ENCODE measurements at places on chromosomes 4 and X.

GRCh38 chrX:100685284-100685996 lies 41.4 kb downstream of the SRPX2 start:
- DNase-seq, result peak; percentile 49

GRCh38 chr4:144645102-144645630 lies 790 bp upstream of the HHIP start:
- no peak for DNase-seq

- no peak for DNase-seq
Observed at GRCh38 chrX:41300758-41301437, 33.1 kb upstream of the DDX3X start.

GRCh38 chr4:52057196-52057595 lies 6.1 kb downstream of the SPATA18 start:
- no peak for DNase-seq

- DNase-seq, result no peak
Observed at GRCh38 chrX:50768801-50769200, 45.2 kb downstream of the SHROOM4 start.

GRCh38 chr4:82123934-82124333 lies 249.9 kb downstream of the HNRNPD start:
- peak; percentile 1 for DNase-seq

DNA sequence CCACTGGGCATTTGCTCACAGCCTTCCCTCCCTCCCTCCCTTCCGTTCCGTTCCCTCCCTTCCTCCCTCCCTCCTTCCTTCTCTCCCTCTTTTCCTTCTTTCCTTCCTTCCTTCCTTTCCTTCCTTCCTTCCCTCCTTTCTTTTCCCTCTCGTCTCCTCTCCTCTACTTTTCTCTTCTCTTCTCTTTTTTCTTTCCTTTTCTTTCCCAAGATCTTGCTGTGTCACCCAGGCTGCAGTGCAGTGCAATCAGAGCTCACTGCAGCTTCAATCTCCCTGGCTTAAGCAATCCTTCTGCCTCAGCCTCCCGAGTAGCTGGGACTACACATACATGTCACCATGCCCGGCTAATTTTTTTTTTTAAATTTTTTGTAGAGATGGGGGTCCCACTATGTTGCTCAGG lies 26.7 kb upstream of the ING2 start:
- no peak for DNase-seq

DNA sequence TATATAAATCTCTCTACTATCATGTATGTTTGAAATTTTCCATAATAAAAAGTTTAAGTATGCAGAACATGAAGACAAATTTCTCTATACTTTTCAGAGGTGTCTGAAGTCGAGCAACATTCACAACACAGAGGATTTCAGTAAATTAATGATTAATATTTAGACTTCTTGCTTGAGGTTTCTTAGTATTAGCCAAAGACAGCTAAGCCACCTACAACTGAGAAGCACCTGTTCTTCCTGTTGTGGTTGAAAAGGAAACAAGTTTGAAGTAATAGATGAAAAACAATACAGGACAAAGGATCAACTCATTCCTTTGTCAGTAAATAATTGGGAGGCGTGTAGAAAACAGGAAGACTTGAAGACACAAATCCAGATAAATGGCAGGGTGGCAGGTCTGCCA lies 21.1 kb downstream of the SCML1 start:
- no peak for DNase-seq

DNA sequence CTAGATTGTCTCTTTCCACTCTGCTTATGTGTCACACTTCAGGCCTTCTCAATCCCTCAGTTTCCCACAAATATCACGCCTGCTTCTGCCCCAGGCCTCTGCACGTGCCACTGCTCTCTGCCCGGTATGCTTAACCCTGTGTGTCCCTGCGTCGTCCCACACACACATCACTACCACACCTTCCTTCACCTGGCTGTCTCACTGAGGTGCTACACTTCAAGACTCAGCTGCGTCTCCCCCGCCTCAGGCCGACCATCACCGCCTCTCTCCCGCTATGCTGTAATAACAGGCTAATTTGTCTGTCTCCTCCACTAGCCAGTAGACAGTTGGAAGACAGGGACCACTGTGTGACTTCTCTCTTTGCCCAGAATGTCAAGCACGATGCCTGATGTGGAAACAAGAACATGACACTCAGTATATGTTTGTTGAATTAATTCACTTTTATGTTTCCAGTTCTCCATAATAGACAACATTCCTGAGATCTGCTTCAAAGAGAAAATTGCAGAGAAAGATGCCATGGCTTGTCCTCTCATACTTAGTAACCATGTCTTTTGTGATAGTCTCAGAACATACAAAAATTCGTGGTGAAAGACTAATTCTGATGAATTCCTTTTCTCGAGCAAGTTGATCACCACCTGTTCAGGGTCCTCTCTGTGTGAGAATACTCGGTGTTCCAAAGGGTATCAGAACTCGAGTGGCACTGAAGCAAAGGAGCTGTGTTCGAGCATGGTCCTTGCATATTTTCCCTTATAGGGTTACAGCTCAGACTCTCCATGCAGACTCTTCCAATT lies 54.2 kb downstream of the AFAP1 start:
- no peak for DNase-seq

- no peak for DNase-seq
Observed at GRCh38 chr4:107151173-107151572, 115.1 kb upstream of the DKK2 start.

- no peak for DNase-seq
Observed at GRCh38 chrX:34879886-34880285, 62.7 kb upstream of the FAM47B start.

- DNase-seq, result no peak
Observed at GRCh38 chr4:181289198-181289597, 954.0 kb upstream of the TENM3 start.

DNA sequence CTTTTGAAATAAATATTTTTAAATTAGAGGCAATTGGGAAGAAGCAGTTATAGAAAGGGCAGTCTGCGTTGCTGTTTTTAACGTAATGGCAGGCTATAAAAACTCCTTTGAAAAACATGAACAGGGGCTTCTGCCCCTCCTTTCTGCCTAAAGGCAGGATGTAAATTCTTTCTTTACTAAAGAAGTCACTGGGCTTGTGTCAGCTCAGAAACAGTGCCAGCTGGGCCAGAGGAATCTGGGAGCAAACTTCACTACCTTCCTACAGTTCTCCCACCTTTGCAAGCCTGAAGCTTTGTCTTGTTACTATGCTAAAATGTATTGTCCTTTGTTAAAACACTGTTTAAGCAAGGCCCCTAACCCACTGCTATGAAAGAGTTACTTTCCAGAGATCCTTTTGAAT lies 1664.8 kb downstream of the RPA4 start:
- DNase-seq, result no peak

DNA sequence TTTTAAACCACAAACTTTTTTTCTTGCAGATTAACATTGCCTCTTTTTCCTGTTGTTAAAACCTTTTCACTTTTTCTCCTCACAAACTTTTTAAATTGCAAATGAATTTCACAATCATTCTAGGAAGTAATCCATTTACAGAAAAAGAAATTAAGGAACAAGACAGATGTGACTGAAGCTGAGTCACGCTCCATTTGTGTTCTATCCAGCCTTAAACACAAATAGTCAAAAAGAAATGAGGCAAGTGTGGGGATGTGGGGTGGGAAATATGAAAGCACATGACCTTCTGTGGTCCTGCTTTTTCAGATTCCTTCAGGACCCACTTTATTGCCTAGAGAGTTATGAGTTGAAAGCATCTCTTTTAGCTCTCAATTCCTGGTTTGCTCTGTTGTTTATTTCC lies 197.0 kb downstream of the ADGRL3 start:
- no peak for DNase-seq

DNA sequence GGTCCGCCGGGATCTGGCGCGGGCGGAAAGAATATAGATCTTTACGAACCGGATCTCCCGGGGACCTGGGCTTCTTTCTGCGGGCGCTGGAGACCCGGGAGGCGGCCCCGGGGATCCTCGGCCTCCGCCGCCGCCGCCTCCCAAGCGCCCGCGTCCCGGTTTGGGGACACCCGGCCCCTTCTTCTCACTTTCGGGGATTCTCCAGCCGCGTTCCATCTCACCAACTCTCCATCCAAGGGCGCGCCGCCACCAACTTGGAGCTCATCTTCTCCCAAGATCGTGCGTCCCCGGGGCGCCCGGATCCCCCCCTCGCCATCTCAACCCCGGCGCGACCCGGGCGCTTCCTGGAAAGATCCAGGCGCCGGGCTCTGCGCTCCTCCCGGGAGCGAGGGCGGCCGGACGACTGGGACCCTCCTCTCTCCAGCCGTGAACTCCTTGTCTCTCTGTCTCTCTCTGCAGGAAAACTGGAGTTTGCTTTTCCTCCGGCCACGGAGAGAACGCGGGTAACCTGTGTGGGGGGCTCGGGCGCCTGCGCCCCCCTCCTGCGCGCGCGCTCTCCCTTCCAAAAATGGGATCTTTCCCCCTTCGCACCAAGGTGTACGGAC lies 482 bp upstream of the SHOX start:
- no peak for DNase-seq

DNA sequence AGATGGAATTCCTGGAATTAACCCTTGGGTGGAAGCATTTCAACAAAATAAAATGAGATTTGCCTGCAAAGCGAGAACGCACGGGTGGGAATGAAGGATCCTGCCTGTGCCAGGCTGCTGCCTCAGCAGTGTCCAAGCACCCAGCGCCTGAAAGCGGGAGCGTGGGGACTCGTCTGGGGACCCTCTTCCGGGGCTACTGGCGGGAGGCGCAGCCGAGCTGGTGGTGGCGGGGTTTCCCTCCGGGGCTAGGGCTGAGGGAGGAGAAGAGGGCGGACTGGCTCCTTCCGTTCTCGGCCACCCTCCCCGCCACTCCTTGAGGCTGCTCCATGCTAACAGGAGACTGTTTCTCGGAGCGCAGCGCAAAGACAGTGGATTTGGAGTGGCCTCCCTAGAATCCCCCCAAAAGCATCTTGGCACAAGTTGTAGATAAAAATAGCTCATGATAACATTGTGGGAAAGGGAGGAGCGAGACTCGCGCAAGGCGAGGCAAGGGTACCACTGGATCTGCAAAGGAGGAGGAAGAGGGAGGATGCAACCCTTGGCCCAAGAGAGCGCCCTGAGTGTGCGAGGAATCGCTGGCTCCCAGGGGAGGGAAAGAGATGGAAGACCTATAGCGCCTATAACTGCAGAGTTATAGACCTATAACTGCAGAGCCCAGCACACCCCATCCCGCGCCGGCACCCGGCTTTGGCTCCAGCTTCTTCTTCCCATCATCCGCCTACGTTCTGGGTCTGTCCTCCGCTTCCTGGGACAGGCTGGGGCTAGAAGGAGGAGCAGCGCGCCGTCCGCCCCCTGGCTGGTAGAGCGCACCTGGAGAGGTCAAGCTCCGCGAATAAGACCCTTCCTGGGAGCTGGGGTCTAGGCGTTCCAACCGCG lies 1.3 kb downstream of the HS3ST1 start:
- no peak for DNase-seq

DNA sequence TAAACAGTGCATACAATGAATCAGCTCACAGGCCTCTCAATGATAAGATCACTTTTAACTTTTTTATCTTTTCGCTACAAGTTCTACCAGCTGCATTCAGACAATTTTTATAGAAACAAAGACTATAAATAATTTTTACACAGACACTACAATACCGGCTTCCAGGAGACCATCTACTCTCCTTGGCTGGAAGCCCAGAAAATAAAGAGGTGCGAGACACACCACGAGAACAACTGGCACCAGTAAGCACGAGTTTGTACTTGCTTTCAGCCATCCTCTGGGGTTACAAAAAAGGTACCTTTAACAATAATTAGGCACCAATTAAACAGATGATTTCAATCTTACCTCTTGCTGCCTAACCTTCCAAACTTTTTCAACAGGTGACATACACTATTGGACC lies 11.2 kb upstream of the PRDX4 start:
- no peak for DNase-seq

GRCh38 chrX:102866981-102867656 lies 70.0 kb upstream of the RAB40AL start:
- DNase-seq, result no peak

- no peak for DNase-seq
Observed at GRCh38 chrX:111695297-111695880, 14.4 kb downstream of the ALG13 start.

DNA sequence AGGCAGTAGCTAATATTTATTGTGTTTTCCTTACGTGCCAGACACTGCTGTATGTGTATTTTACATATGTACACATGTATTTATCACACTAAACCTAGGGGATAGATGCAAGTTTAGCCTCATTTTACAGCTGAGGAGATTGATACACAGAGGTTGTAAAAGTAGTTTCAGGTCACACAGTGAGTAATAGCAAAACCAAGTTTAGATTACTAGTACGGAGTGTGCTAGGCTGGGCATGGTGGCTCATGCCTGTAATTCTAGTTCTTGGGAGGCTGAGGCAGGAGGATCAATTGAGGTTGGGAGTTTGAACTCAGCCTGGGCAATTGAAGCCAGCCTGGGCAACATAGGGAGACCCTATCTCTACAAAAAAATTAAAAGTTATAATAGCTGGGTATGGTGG lies 701.1 kb upstream of the ATOH1 start:
- DNase-seq, result no peak

DNA sequence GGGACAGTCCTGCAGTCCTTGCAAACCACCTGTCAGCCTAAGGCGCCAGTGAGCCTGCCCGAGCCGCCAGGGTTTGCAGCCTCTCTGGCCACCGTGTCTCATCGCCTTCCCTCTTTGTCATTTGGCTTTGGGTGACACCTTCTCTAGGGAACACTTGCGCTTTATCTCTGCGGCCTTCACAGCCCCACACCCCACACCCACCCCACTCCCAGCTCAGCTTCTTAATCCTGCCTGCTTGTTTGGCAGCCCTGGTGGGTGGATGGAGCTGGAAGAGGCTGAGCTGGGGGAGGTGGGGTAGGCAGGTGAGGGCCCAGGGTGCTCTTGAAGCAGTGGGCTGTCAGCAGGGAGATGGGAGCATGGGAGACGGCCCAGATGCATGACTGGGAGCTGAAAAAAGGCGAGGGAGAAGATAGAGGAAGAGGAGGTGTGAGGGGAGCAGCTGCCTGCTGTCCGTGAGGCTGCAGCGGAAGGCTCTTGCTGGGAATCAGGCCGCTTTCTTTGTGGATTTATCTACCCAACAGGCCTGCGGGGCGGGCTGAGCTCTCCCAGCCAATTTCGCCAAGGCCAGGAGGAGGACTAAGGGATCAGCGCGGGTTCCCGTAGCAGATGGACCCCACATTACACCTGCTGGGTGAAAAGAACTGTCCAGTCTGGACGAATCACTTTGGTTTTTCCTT lies 97.5 kb upstream of the STOX2 start:
- no peak for DNase-seq

GRCh38 chr4:1030559-1030958 lies 19.1 kb downstream of the FGFRL1 start:
- no peak for DNase-seq

- DNase-seq, result no peak
Observed at GRCh38 chr4:109998867-109999584, 86.3 kb downstream of the EGF start.

Measured in T-helper 9 cell (primary cell).